ENCODE measurements at places on chromosomes 7 and 10. TPM values are rescaled to one million over a fixed set of nuclear protein-coding genes. Genes with fewer than 3 reads are reported as not detected.

Gene PAPSS2
- 106 TPM for total RNA-seq

Gene AKR1C8
- total RNA-seq, result not detected

Gene AGFG2
- 36.8 TPM for total RNA-seq

Gene PALD1
- total RNA-seq, result 38.7 TPM

Gene SEC23IP
- total RNA-seq, result 64.8 TPM

Gene CASTOR2
- 10.8 TPM for total RNA-seq

Gene ARHGAP21
- 170 TPM for total RNA-seq

Gene CHRM2
- total RNA-seq, result not detected

Gene SPDYE2B
- total RNA-seq, result not detected

Gene FAM25C
- total RNA-seq, result not detected

Gene OGA
- 184 TPM for total RNA-seq

Gene VCL
- 261 TPM for total RNA-seq

Gene CFAP58
- 0.40 TPM for total RNA-seq
